Naive thymus-derived CD8-positive, alpha-beta T cell (primary cell): ENCODE measurements at places on chromosomes 1 and 21.

DNA sequence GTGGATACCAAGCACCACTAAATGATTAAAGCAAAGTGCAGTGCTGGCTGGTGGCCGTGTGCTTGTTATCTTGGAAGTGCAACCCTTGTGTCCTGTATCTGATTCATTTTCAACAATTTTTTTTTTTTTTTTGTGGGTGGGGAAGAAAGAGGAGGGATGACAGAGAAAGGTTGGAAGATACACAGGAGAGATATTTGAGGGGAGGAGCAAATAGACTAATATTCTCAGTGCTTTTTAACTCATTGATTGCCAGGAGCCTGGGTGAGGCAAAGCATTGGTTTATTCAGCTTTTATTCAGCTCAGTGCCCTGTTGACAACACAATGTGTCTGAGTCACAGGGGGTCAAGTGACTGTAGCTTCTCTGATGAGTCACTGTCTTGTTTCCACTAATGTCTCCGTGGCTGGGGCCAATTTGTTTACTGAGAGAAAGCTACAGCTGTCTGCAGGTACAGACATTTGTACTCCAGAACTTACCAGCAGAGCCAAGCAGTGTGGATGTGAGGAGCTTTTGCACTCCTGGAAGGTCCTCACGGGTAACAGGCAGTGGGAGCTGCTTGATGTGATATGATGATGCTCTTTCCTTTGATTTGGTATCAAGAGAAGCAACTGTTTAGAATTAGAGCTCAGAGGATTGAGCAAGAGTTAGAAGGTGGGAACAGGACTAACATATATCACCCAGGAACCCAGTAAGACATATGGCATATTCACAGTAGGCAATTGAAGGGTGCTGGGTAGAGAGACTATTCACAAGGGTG is 23.6 kb upstream of the DNM3 start:
- no peak for DNase-seq

DNA sequence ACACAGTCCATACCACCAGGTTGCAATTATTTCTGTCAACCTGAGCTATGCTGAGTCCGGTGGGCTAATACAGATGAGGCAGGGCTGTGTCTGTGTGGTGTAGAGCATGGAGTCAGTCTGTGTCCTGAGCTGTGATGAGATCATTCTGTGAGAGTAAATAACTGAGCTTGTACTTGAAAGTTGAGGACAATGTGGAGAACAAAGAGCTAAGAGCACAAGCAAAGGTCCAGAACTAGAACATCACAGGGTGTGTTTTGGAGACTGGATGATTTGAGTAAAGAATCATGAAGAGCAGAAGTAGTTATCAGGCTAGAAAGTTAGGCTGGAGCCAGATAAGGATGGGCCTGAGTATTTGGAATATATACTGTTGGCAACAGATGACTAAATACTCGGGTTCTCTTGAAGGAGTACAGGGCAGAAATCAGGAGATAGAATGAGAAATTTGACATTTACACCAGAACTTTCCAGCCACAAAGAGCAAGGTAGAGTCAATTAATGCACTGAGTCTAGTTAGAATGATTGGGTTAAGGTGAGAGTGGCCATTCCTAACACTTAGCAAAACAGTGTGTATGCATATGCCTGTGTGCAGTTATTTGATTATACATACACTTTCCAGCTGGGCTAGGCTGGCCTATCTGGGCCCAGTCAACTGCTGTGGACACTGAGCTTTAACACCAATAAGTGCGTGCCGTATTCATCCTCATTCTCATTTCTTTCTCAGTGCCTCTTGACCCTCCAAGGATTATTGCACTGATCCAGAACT is 48.8 kb downstream of the LEPR start:
- DNase-seq, result no peak

- no peak for DNase-seq
Measured at GRCh38 chr1:222653178-222653827, 35.4 kb downstream of the MIA3 start.

DNA sequence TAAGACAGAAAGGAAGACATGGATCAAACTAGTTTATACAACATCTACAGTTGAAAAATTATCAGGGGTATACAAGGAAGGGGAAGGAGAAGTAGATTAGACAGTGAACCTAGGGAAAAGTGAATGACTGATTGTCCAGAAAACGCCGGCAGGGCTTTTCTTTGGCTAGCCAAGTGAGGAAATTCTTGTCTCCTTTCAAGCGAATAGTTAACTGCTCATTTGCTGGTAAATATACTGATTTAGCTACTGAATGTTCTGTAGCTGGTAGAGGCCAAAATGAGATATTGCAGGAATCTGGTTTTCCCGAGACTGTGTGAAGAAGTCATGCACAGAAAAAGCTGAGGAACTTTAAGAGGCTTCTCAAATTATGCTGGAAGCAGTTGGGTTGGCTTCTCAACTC is 128.5 kb upstream of the ZNHIT6 start:
- DNase-seq, result no peak

DNA sequence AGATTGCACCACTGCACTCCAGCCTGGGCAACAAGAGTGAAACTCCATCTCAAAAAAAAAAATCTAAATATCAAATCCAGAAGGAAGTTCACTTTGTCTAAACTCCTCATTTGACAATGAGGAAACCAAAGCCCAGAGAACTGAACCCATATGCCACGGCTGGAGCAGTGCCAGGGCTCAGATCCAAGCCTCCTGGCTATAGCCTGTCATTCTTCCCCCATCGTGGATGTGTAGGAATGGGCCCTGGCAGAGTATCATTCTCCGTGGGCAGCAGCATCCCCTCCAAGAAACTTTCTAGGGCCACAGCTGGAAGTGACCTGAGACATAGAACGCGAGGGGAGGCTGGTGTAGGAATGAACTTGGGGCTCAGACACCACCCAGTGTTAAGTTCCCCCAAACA is 47.2 kb downstream of the CAPN9 start:
- no peak for DNase-seq

- no peak for DNase-seq
Measured at GRCh38 chr1:67408148-67408547, 22.1 kb downstream of the SERBP1 start.
